ENCODE measurements at places on chromosomes 11 and 22. TPM values are rescaled to one million over a fixed set of nuclear protein-coding genes. Genes with fewer than 3 reads are reported as not detected.

DNA sequence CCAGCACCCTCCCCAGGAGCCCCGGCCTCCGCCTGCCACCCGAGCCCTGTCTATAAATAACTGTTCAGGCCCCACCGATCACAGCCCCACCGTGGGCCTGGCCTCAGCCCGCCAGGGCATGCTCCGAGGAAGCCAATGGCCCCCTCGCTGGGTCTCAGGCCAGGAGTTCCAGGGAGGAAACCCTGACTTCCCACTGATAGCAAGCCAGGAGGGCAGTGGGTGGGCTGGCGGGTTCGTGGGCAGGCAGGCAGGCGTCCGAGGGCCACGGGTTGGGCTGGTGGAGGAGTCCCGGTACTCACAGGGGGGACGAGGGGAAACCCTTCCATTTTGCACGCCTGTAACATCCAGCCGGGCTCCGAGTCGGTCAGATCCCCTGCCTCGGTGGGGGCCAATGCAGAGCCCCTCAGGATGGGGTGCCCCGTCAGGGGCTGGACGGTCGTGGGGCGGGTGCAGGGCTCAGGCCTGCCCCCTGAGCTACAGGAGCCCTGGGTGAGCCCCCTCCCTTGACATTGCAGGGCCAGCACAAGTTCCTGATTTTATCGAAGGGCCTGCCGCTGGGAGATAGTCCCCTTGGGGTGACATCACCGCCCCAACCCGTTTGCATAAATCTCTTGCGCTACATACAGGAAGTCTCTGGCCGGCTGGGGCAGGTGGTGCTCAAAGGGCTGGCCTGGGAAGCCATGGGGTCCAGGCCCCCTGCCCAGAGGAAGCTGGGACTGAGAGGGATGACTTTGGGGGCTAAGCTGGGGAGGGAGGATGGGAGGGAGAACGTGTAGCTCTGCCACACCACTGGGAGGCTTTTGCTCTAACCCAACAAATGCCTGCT, at the start of gene SPI1:
Gene SPI1 (minus strand): TSS at position 538 of the 826 bp plus-strand sequence. CDS start 194 bp downstream, at position 344.
- H3K36me3 ChIP-seq, result no peaks in the 10 kb centered on the region
- no peak within 1 kb of the TSS for H3K27ac ChIP-seq
- H3K27me3 ChIP-seq, result no peaks in the 10 kb centered on the region
- H3K4me1 ChIP-seq, result no peaks in the 10 kb centered on the region
- peak within 1 kb of the TSS; percentile 10 for H3K4me3 ChIP-seq
- DNase-seq, result no peak

GRCh38 chr11:102400603-102401002, 52.0 kb downstream of the TMEM123 start:
- no peak for DNase-seq
- H3K27me3 ChIP-seq, result no peaks in the 10 kb centered on the region
- no peak overlapping the region for H3K27ac ChIP-seq
- H3K36me3 ChIP-seq, result no peaks in the 10 kb centered on the region
- H3K4me1 ChIP-seq, result no peaks in the 10 kb centered on the region

GRCh38 chr11:79264284-79264683, 176.5 kb downstream of the TENM4 start:
- no peaks in the 10 kb centered on the region for H3K36me3 ChIP-seq
- H3K4me3 ChIP-seq, result no peak overlapping the region
- no peaks in the 10 kb centered on the region for H3K27me3 ChIP-seq
- H3K4me1 ChIP-seq, result no peaks in the 10 kb centered on the region
- H3K27ac ChIP-seq, result no peak overlapping the region

GRCh38 chr11:115450519-115450918, 53.7 kb downstream of the CADM1 start:
- DNase-seq, result no peak
- no peak overlapping the region for H3K27ac ChIP-seq

DNA sequence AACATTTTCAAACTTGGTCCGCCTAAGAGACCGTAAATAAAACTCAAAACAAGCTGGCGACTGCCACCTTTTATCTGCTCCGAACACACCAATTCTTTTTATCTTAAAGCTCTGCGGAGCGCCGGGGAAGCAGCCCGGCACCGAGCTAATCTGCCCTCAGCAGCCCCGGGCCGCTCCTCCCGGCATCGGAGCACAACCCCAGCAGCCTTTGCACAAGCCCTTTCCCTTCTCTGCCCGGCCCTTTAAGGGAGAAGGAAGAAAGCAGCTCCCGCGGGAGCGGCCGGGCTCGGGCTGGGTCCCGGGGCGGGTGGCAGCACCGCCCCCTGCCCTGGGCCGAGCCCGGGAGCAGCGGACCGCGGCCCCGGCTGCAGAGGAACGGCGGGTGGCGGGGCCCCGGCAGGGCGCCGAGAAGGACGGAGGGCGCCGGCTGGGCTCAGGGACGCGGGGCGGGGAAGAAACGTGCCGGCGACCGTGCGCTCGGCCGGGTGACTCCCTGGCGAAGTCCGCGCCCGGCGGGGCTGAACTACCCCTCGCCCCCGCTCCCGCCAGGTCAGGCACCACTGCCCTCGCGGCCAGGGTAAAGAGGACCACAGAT, 133.6 kb upstream of the C11orf58 start:
- H3K36me3 ChIP-seq, result no peaks in the 10 kb centered on the region
- peak overlapping the region; percentile 48 for H3K4me3 ChIP-seq
- H3K4me1 ChIP-seq, result no peaks in the 10 kb centered on the region
- no peak for DNase-seq

GRCh38 chr11:125300791-125301218, 136.3 kb downstream of the PKNOX2 start:
- no peaks in the 10 kb centered on the region for H3K4me1 ChIP-seq
- no peaks in the 10 kb centered on the region for H3K36me3 ChIP-seq

DNA sequence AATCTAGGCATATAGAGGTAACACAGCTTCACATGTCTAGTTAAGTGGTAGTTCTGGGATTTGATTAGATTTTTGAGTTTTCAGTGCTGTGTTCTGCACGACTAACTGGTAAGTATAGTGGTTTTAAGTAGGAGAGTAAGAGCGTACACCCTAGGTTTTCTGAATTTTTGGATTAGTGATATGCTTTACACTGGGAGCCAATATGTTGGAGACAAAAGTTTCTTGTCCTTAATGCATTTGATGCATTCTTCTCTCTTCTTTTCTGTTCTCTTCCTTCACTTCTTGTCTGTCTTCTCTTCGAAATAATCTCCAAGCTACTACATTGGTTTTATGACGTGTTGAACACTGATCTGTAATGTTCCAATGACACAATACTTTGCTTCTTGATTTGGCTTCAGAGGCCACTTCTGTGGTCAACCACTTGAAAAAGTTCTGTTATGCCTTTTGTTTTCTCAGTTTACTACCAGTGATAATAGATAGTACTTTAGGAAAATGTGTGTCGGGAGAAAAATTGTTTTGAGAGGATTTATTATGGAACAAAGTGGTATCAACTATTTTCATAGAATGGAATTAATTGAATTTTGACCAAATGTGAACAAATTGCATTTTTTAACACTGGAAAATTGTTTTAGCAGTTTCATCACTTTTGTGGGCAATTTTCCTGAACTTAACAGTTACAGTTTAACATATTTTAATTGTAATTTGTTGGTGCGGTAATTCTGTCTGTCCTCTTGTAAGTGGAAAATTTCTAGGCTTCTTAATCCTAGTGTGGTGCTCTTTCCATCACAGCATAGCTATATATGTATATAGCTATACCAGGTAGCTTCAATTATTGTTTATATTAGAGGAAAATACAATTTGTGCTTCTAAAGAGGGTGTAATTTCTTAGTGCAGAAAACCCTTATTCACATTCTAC, 2.6 kb downstream of the PDE3B start:
- no peaks in the 10 kb centered on the region for H3K4me1 ChIP-seq
- H3K4me3 ChIP-seq, result peak overlapping the region; percentile 87
- no peaks in the 10 kb centered on the region for H3K27me3 ChIP-seq

GRCh38 chr11:11604370-11604990, 17.3 kb downstream of the GALNT18 start:
- no peaks in the 10 kb centered on the region for H3K27me3 ChIP-seq
- H3K4me1 ChIP-seq, result peaks cover 2% of the 10 kb centered on the region
- no peaks in the 10 kb centered on the region for H3K36me3 ChIP-seq
- DNase-seq, result no peak

- H3K4me1 ChIP-seq, result no peaks in the 10 kb centered on the region
- H3K27ac ChIP-seq, result no peak overlapping the region
- no peaks in the 10 kb centered on the region for H3K36me3 ChIP-seq
- no peaks in the 10 kb centered on the region for H3K27me3 ChIP-seq
These were observed 16.0 kb upstream of the PICK1 start for GRCh38 chr22:38040953-38041759.

- H3K27me3 ChIP-seq, result no peaks in the 10 kb centered on the region
- peak overlapping the region; percentile 53 for H3K27ac ChIP-seq
- H3K36me3 ChIP-seq, result no peaks in the 10 kb centered on the region
- DNase-seq, result no peak
- H3K4me1 ChIP-seq, result no peaks in the 10 kb centered on the region
- H3K4me3 ChIP-seq, result no peak overlapping the region
These were observed 38.4 kb downstream of the TPCN2 start for GRCh38 chr11:69087133-69087524.

GRCh38 chr11:1647901-1648652, 18.5 kb downstream of the KRTAP5-5 start:
- H3K27me3 ChIP-seq, result no peaks in the 10 kb centered on the region
- no peak for DNase-seq
- H3K27ac ChIP-seq, result no peak overlapping the region
- no peak overlapping the region for H3K4me3 ChIP-seq
- no peaks in the 10 kb centered on the region for H3K36me3 ChIP-seq

GRCh38 chr11:20980736-20981135, 311.4 kb downstream of the NELL1 start:
- no peaks in the 10 kb centered on the region for H3K27me3 ChIP-seq
- no peaks in the 10 kb centered on the region for H3K36me3 ChIP-seq
- no peak overlapping the region for H3K27ac ChIP-seq
- no peaks in the 10 kb centered on the region for H3K4me1 ChIP-seq
- no peak for DNase-seq
- H3K4me3 ChIP-seq, result no peak overlapping the region

GRCh38 chr11:46553814-46554212, 40.0 kb downstream of the AMBRA1 start:
- no peaks in the 10 kb centered on the region for H3K36me3 ChIP-seq
- H3K4me3 ChIP-seq, result no peak overlapping the region
- H3K27me3 ChIP-seq, result no peaks in the 10 kb centered on the region
- H3K27ac ChIP-seq, result peak overlapping the region; percentile 66
- no peaks in the 10 kb centered on the region for H3K4me1 ChIP-seq
- no peak for DNase-seq

DNA sequence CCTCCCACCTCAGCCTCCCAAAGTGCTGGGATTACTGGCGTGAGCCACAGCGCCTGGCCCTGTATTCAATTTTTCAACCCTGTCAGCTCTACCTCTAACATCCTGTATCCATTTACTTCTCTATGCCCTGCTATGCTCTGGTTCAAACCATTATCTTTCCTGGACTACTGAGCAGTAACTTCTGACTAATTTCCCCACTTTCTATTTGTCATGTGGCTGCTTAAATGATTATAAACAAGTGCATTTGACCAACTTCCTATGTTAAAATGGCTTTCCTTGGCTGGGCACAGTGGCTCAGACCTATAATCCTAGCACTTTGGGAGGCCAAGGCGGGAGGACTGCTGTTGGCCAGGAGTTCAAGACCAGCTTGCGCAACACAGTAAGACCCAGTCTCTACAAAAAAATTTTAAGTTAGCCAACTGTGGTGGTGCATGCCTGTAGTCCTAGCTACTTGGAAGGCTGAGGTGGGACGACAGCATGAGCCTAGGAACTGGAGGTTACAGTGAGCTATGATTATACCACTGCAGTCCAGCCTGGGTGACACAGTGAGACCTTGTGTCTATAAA, 2.1 kb downstream of the MED19 start:
- H3K27ac ChIP-seq, result no peak overlapping the region
- H3K36me3 ChIP-seq, result no peaks in the 10 kb centered on the region
- no peaks in the 10 kb centered on the region for H3K27me3 ChIP-seq
- peaks cover 2% of the 10 kb centered on the region for H3K4me1 ChIP-seq
- no peak for DNase-seq

DNA sequence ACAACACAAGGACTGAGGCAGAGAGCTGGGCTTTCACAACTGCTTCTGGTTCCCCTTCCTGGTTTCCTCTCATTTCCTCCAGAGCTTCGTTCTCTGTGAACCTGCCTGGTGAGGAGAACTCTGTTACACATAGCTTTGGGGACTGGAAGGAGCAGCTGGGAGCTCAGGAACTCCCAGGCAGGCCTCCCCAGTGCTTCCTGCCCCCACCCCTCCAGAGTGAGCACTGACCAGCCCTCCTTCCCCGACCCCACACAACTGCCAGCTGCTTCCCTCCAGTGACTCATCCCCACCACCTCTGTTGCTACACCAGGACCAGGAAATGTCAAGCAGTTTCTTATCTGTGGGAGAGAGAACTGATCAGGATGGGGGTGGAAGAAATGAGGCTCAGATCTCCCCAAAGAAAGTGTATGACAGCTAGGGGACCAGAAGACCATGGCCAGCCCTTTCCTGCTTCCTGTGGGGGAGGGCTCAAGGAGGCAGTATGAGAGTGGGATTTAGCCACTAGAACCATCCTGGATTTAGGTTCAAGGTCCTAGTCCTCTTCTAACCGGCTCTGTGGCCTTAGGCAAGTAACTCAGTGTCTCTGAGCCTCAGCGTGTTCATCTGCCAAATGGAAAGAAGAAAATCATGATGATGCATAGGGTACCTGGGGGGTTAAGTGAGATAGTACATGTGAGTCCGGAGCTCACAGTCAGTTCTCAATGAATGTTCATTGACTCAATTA, 4.5 kb upstream of the TP53I11 start:
- H3K27me3 ChIP-seq, result no peaks in the 10 kb centered on the region
- DNase-seq, result no peak
- no peaks in the 10 kb centered on the region for H3K36me3 ChIP-seq

DNA sequence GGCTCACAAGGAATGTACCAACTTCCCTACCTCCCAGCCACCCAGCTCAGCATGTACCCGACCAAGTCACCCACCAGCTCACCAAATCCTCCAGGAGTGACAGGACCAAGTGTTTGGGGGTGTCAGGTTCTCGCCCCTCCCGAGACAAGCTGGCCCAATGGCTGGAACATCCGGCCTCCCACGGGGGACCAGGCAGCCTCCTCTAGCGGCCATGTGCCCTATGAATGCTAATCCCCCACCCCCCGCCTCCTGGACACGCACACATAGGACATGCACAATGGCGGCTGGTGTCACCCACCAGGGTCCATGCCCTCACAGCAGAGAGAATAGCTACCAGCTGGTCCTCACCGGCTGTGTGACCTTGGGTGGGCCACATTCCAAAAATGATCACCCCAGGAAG, 151.0 kb downstream of the MN1 start:
- H3K27me3 ChIP-seq, result no peaks in the 10 kb centered on the region
- H3K4me1 ChIP-seq, result no peaks in the 10 kb centered on the region
- no peak overlapping the region for H3K27ac ChIP-seq
- H3K4me3 ChIP-seq, result no peak overlapping the region
- no peaks in the 10 kb centered on the region for H3K36me3 ChIP-seq

- no peak for DNase-seq
- H3K27me3 ChIP-seq, result no peaks in the 10 kb centered on the region
- no peaks in the 10 kb centered on the region for H3K36me3 ChIP-seq
- H3K4me1 ChIP-seq, result peaks cover 31% of the 10 kb centered on the region
These were observed 4.9 kb downstream of the DAGLA start for GRCh38 chr11:61684870-61685616.

- H3K4me3 ChIP-seq, result peak overlapping the region; percentile 82
- peak overlapping the region; percentile 85 for H3K27ac ChIP-seq
- DNase-seq, result peak; percentile 84
- H3K4me1 ChIP-seq, result peaks cover 43% of the 10 kb centered on the region
These were observed 195 bp upstream of the CREB3L1 start for GRCh38 chr11:46277313-46277621.

The MTFP1 gene
- total RNA-seq, result 14.1 TPM

The HPX gene
- total RNA-seq, result 1.2 TPM

The OSM gene
- total RNA-seq, result 2.5 TPM

The GLYAT gene
- total RNA-seq, result not detected

The OR6A2 gene
- not detected for total RNA-seq

The GNAZ gene
- total RNA-seq, result 22.6 TPM

The CREBZF gene
- 89.5 TPM for total RNA-seq

The RGL4 gene
- total RNA-seq, result 0.91 TPM

The KDM4D gene
- total RNA-seq, result 2.6 TPM

The SSTR3 gene
- not detected for total RNA-seq

The LYVE1 gene
- total RNA-seq, result 9.8 TPM
